Cardiac muscle cell (in vitro differentiated cells and primary cell): ENCODE measurements at places on chromosomes 6 and 20.
A peak's percentile ranks its signal among the peaks of the same experiment; 100 is the strongest.

GRCh38 chr20:61041481-61041880 is 210.6 kb upstream of the CDH4 start:
- no peak for DNase-seq

- DNase-seq, result no peak
Measured at GRCh38 chr6:26211963-26212362, 124.7 kb downstream of the HFE start.

GRCh38 chr6:42545226-42545773 is 18.5 kb upstream of the UBR2 start:
- DNase-seq, result no peak

DNA sequence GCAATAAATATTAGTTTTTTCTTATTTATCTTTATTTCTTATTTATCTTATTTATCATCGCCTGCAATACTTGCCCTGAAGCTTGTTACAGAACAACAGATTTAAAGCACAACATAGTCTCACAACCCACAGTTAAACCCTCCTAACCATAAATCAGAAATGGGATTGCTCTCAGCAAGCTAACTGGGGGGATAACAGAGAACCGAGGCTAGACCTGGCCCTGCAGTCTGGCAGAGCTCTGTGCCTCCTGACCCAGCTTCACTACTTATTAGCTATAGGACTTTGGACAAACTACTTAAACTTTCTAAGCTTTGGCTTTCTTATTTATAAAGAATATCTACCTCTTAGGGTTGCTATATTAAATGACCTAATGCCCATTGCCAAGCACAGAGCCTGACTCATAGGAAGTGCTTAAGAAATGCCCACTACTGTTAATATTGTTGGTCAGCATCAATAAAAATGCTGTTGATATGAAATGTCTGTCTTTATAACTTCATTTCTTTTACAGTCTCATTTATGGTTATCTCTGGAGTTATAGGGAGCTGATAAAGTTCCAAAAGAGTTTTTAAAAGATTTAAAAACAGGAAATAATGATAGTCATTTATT is 87.9 kb upstream of the BEND6 start:
- DNase-seq, result no peak

- no peak for DNase-seq
Measured at GRCh38 chr20:19771031-19771430, 13.0 kb downstream of the RIN2 start.

GRCh38 chr6:36975231-36976006 is 10.6 kb downstream of the MTCH1 start:
- no peak for DNase-seq

GRCh38 chr6:119637768-119638167 is 288.2 kb upstream of the MAN1A1 start:
- DNase-seq, result no peak

DNA sequence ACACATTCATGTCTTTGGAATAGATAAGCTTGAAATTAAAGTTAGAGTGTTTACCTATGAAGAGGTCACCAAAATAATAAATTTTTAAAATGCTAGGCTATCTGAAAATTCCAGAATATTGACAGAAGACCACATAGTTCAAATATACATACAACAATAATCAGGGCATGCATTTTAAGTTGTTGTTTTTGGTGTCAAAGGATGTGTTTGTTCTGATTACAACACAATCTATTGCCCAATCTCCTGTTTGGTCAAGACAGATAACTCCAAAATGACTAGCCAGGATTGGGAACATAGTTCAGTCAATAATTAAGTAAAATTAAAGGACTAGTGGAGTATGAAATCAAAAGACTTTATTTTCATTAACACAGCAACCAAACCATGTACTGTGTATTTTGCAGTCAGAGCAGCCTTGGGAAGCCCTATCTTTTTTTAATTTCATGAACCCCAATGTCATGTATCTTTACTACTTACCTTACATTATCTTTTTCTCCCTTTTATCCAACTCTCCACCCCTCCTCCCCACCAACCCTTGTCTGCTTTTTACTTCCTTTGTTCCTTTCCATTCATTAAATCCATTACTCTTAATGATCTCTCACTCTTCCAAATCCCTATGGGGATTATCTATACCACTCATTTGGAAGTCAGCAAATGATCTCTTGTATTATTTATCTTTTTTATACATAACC is 111.2 kb downstream of the CDK19 start:
- DNase-seq, result peak; percentile 42

- no peak for DNase-seq
Measured at GRCh38 chr20:37494301-37494700, 26.7 kb upstream of the NNAT start.

DNA sequence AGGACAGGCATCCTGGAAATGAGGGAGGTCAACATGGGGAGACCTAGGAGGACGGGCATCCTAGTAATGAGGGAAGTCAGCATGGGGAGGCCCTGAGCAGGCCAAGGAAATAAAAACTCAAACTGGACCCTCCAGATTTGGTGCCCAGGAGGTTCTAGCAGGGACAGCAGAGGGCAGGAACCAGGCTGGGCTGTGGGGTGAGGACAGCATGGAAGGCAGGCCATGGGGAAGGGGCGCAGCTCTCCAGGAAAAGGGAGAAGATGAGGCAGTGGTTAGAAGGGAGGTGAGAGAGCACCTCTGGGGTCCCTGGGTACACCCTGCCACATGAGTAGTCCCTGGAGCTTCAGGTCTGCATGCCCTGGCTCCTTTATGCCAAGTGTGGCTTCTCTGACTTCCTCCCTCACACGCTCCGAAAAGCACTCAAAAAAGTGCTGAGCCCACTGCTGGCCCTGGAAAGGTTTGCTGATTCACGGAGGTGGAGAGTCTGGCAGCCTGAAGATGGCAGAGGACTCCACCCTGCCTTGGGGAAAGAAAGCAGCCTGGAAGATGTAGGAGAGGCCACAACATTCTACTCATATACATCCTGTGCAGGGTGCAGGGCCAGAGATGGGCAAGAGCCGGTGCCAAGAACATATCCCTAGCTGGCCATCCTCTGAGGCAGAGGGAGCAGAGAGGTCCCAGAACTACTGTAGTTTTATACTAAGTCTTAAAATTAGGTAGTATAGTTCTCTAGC is 154.9 kb downstream of the MRPL14 start:
- no peak for DNase-seq

DNA sequence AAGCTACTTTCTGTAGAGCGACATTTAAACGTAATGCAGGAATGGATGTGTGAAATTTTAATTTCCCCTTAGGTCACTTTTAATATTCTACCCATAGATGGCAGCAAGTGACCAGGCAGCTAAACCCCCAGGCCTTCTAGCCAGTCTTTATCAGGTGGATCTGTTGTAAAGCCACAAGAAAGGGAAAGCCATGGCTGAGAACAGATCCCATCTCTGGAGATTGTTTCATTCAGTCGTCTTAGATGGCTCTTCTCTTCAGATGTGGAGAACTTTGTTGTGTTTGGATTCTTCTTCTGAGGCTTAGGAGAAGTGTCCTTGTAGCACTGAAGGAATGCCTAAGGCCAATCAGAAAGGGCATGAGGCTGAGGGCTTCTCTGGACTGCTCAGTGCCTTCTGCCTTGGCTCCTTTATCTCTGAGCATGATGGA is 15.8 kb upstream of the RNF182 start:
- peak; percentile 69 for DNase-seq

DNA sequence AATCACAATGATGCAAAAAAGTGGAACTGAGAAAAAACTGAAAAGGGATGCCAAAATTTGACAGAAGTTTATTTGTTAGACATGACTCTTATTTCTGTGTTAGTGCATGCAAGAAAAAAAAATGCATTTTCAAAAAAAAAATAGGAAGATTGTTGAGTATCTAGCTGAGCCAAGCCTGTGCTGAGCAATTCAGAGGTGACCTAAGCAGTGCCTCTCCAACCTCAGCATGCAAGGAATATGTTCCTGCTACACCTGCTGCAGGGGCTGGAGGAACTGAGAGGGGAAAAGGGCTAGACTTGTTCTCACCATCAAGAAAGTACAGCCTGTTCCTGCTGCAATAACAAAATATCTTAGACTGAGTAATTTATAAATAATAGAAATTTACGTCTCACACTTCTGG is 24.0 kb downstream of the BPIFA2 start:
- DNase-seq, result no peak

DNA sequence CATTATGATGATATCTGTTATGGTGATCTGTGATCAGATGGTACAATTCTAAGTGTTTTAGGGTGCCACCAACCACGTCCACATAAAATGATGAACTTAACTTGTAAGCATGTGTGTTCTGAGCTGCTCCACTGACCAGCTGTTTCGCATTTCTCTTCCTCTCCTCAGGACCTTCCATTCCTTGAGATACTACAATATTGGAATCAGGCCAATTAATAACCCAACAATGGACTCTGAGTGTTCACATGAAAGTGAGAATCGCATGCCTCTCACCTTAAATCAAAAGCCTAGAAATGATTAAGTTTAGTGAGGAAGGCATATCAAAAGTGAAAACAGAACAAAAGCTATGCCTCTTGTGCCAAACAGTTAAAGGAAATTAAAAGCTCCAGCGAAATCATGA is 114.6 kb downstream of the MAN1A1 start:
- DNase-seq, result no peak

GRCh38 chr6:135853227-135853626 is 1.7 kb downstream of the PDE7B start:
- DNase-seq, result no peak

DNA sequence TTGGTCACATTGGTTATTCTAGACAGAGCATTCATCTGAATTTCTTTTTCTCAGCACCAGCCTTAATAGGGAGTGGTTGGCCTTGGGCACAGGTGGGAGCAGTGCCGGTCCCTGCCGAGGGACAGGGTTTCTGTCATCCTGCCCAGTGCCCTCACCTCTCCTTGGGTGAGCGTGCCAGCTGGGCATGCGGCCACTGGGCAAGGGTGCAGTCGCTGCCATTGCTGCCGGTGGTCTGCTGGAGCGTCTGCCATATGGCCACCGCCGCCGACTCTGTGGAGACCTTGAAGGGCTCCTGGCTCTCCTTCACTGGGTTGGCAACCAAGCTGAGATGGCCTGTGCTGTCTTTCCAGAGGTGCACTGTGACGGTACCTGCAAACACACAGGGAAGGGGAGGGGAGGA is 16.4 kb upstream of the UQCC2 start:
- no peak for DNase-seq

DNA sequence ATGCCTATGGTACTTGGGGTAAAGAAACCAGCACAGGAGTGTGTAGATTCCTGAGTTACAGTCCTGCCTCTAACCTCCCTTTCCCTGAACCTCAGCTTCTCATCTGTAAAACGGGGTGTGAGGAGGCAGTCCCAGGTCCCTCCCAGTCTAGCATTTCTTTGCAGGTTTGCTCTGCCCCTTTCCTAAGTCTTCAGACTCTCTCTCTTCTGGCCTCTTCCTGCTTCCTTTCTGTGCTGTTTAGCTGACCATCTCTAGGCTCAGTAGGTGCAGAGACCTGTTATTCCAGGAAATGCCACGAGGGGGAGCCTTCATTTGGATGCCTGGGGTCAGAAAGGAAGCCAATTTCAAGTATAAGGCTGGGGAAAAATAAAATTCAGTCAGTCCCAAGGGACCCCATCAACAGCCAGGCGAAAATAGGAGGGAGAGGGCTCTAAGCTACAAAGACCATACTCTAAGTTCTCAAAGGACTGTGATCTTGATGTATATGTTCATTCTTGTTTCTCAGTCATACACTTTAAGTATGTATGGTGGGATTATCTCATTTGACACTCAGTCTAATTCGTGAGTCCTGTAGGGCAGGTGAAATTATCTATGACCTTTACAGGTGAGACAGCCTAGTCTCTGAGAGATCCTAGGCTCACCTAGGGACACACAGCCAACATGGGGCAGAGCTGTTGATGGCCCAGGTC is 89.1 kb downstream of the NCR2 start:
- peak; percentile 89 for DNase-seq

DNA sequence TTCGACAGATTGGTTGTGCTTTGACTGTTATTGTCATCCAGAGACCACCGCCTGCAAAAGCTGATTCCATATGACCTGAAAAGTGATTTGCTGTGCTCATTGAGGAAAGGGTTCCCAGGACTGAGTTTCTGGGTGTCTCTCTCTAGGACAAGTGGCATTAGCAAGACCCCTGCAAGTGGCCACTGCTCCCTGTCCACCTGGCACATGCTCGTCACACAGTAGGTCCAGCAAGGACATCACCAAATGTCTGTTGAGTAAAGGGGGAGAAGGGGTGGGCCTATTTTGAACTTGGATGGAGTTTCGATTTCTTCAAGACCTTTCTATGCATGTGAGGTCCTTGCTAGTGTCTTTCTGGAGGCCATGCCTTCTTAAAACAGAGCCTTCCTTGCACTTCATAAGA is 48.9 kb upstream of the IYD start:
- no peak for DNase-seq

GRCh38 chr6:4225161-4225872 is 89.9 kb upstream of the ECI2 start:
- DNase-seq, result no peak

DNA sequence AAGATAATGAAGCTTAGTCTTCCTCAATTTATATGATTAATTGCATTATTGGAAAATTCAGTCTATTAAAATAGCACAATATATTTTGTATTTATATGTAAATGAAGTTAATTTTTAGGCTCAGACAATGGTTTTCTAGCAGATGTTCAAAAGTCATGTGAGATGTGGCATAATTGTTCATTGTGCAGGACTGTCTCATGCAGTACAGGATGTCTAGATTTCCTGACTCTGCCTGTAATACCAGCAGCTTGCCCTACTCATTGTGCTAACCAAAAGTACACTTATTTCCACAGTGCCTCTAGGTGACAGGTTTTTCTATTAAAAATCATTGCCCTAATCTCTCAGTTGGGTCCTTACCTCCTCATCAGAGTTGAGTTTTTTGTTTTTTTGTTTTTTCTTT is 12.4 kb downstream of the RALGAPB start:
- DNase-seq, result no peak

DNA sequence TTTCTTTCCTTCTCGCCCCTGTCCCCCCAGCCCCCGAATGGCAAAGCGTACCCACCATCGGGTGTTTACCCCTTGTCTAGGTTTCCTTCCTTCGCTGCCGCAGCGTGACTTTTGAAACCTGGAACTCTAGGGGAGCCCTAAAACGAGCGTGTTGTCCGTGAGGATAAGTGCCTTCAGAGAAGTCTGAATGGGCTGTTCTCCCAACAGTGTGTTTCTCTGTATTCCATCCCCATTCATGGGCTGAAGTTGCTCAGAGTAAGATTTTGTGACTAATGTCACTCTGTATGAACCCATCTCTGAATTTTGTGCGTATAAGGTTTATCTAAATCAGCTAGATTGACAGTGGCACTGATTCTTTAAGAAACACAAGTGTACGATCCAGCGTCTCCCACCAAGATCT is 949 bp downstream of the MACROD2 start:
- no peak for DNase-seq

GRCh38 chr6:93731306-93731705 is 311.9 kb upstream of the EPHA7 start:
- DNase-seq, result no peak

- DNase-seq, result no peak
Measured at GRCh38 chr6:110270165-110270564, 88.0 kb downstream of the METTL24 start.

GRCh38 chr6:128601060-128601459 is 80.7 kb upstream of the PTPRK start:
- peak; percentile 59 for DNase-seq

DNA sequence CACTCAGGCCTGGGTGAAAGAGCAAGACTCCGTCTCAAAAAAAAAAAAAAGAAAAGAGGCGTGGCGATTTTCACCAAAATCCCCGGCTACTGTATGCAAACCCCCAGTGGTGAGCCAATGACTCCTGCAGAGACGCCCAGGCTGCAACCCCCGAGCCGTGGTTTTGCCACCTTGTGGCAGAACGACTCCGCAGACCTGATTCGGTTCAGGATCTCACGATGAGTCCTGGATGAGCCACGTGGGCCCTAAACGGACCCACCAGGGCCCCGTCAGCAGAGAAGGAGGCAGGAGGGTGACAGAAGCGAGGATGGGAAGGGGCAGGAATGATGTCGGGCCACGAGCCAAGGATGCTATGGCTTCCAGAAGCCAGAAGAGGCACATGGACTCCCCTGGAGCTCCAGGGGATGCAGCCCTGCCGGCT is 42.5 kb downstream of the SLC2A4RG start:
- DNase-seq, result no peak
